Activated gamma-delta T cell (primary cell): ENCODE measurements at places on chromosomes 11 and 22.

DNA sequence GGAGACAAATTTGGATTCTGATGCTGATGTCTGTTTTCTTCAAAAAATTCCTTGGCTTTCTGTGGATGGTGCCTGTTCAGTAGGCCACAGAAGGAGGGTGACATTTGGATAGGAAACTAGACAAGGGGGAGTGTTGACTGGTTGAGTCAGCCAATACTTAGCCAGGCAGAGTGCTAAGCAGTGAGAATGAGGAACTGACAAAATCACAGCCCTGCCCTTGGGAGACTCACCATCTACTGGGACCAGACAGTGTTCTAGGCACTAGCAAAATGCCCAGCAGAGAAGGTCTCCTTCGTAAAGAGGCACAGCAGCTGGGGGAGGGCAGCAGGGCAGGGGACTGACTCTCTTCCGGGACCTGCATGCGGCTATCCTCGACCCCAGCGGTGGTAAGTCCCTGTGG, 190.2 kb downstream of the DSCAML1 start:
- no peak for DNase-seq

GRCh38 chr11:37929100-37929653, 1331.1 kb upstream of the RAG2 start:
- no peak for DNase-seq

DNA sequence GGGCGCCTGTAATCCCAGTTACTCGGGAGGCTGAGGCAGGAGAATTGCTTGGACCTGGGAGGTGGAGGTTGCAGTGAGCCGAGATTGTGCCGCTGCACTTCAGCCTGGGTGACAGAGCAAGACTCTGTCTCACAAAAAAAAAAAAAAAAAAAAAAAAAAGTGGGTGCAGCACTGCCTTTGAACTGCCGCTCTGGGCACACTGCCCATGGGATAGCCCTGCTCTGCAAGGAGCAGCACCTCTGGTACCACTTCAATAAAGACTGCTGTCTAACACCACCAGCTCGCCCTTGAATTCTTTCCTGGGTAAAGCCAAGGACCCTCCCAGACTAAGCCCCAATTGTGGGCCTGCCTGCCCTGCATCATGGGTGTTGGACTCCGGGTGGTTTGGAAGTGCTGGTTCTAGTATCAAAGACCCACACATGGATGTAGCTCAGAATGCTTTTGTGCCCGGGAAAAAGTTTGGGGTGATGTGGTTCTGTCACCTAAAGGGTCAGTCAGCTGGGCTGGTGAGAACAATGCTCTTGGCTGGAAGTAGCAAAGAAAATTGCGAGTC, 444.3 kb downstream of the TBC1D22A start:
- DNase-seq, result no peak

DNA sequence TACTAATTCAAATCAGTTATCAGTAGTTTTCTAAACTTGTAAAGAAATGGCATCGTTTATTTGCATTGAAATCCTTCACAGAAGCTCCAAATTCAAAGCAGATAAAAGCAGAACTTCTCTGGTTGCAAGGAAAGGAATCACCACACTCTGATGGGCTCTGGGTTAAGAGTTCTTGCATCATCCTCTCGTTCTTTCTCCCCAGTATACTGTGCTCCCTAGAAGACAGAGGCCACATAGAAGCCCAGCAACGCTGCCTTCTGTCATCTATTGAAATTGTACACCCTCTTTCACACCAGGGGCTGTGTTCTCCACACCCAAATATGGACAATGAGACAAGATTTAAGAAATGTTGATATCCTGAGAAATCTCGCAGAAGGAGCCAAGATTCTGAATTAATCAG, 29.3 kb downstream of the FAT3 start:
- DNase-seq, result no peak

DNA sequence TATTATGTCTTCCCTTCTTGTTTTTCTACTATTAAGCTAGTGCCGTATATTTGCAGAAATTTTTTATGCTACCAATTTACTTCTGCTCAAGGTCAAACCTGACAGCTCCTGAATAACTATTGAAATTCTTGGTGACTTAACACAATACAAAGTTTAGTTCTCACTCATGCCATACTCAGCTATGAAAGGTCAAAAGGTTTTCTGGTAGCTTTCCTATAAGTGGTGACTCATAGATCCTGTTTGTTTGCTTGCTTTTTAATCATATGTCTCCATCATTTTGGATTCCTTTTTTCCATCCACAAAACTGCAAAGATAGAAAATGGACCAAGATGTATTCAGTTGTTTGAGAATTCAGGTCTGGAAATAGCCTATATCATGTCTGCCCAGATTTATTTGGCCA, 855.8 kb upstream of the LRRC4C start:
- DNase-seq, result no peak
